ENCODE measurements at places on chromosomes 1 and 21.

GRCh38 chr1:167752219-167752985 lies 30.6 kb downstream of the MPZL1 start:
- no peak for DNase-seq

GRCh38 chr1:226574591-226575435 lies 26.2 kb downstream of the STUM start:
- DNase-seq = no peak

DNA sequence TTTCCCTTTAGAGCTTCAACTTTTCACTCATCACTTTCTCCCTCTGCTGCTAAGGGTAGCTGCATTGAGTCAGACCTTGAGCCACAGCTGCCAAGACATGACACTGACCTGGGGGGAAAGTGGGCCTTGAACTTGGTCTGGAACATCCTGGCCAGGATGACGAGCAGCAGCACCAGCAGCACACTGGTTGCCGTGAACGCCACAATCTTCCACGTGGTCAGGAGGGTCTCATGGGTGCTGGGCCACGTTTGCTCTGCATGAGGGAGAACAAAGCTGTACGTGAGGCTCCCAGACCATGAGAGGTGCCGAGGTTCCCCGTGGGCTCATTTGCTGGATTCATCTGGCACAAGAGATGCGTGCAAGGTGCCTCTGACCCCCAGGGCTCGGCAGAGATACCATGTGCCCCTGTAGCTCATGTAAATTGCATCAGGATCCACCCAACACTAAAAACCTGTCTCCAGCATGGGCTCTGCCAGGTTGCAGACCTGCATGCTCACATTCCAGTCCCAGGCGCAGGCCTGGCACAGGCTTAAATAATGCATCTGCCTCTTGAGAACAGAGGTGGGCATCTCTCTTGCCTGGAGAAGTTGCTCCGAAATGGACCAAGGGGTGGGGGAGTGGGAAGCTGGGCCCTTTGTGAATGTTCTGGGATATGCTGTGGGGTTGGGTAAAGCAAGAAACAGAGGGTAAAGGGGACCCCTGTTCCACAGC lies 84.6 kb upstream of the TLR5 start:
- no peak for DNase-seq

- DNase-seq = no peak
Observed at GRCh38 chr1:186838380-186839040, 9.8 kb downstream of the PLA2G4A start.

DNA sequence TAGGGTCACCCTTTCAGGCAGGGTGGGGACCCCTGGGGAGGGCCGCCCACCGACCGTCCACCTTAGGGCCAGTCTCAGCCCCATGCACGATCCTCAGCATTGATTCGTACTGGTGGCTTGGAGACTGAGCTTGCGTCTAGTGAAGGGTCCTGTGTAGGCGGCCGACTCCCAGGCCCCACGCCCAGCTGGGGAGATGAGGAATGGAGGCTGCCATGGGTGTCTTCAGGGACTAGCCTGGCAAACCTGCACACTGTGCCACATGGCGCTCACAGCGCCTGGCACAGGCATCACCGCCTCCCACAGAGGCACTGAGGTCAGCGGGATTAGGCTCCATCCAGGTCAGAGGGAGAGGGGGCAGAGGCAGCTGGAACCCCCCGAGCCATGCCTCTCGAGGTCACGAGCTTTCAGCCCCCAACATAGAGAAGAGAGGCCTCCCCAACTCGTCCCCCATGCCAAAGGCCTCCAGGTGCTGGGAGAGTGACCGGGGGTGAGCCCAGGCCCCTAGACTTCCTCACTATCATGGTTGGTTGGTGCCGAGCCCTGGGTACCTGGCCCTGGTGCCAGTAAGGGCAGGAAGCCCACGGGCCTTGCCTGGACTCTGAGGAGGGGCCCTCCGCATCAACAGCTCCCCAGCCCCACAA lies 51.0 kb downstream of the SIK1 start:
- no peak for DNase-seq

All from activated CD4-positive, alpha-beta T cell treated with anti-CD3 and anti-CD28 coated beads, Interleukin-2, amount 10 ng/mL, durations not matched to agents 7 days and 5 days (primary cell).